ENCODE measurements at places on chromosomes 5 and 9.

GRCh38 chr9:134967547-134967930 lies 49.8 kb upstream of the FCN1 start:
- no peak for DNase-seq

DNA sequence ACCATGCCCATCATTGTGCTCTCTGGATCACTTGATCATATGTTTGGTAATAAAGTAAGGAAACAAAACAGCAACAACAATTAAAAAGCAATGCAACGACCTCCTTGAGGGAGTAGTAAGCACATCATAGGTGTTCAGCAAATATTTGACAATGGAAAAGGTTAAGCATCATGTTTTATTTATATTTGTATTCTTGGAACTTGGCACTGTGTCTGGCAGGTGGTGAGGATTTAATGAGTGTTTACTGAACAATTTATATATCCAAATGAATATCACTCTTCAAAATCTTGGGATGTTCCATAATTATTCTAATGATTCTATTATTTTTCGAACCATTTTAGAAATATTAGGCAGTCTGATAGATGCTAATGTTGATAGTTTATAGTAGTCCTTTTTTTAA lies 6.2 kb downstream of the PIP5K1B start:
- DNase-seq: no peak

- no peak for DNase-seq
Observed at GRCh38 chr5:674630-675011, 18.5 kb downstream of the TPPP start.

GRCh38 chr9:134861595-134862334 lies 18.8 kb upstream of the FCN2 start:
- DNase-seq: no peak
